ENCODE measurements at places on chromosomes 1 and 21.

DNA sequence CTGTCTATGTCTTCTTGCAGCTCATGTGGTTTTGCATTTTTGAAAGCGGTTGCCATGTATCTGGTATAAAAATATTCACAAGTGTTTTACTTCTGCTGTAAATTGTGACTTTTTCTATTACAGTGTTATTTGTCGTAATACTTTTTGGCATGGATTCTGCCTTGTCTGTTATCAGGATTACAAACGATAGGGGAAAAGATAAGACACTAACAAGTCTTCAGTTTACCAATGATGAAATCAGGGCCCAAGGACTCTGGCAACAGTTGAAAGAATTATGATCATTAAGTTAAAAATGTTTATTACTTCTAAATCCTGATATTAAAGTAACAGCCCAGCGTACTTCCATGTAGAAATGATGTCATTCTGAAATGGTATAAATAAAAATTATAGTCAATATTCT, 298.8 kb downstream of the KIF26B start:
- DNase-seq, result no peak

GRCh38 chr1:209807509-209807908, 1.6 kb upstream of the IRF6 start:
- DNase-seq, result no peak

- no peak for DNase-seq
These were observed 4.0 kb downstream of the FTCD start for GRCh38 chr21:46151261-46151988.

- DNase-seq, result no peak
These were observed 85.5 kb upstream of the CACNA1E start for GRCh38 chr1:181397845-181398244.

DNA sequence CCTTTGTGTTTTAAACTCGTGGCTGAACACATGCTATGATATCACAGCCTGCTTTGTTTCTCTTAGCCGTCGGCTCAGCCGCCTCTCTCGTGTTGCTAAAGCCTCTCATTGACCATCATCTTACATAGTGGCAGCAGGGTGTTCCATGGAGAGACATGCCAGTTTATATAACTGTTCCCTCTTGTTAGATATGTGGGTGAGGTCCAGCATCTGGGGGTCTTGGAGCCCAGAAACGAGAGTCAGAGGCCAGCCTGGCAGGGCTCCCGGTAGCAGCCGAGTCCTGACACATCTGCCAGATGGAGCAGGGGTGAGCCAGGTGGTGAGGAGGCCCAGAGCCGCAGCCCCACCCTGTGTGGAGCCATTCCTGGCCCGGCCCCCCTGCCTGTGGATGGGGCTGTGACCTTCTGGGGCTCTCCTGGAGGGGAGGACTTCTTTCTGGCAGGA, 11.9 kb downstream of the PODN start:
- no peak for DNase-seq
